DMS79 (cell line): ENCODE measurements at places on chromosomes 4 and X.

GRCh38 chr4:85407546-85407945 is 67.4 kb upstream of the ARHGAP24 start:
- DNase-seq, result no peak

DNA sequence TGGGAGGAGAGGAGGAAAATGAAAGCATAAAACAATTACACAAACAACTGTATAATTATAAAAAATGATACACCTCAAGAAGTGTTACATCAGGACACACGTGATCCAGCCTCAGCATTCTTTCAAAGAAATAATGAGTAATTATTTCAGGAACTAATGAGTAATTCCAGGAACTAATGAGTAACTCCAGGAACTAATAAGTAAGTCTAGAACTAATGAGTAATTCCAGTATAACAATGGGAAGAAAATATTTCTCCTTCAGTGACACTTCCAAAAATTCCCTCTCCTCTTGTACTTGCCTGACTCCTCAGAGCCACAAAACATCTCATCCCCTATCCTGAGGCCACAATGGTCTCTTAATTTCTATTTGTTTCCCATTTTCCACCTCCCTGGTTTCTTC is 63.5 kb upstream of the COL25A1 start:
- no peak for DNase-seq

DNA sequence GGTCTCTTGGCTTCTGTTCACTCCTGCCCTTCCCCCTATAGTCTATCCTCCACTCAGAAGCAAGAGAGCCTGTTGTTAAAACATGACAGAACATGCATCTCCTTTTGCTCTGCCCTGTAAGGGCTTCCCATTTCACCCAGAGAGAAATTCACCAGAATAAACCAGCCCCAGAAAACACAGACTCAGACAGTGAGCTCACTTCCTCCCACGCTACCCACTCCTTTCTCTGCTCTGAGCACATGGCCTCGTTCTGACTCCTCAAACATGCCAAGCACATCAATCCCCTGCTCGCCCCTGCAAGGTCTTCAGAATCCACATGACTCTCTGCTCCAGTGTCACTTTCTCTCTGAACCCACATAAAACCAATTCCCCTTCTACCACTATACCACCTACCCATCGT is 50.4 kb downstream of the MID1 start:
- no peak for DNase-seq

- DNase-seq, result no peak
These were observed 177.6 kb upstream of the FGF13 start for GRCh38 chrX:138889149-138889548.

- DNase-seq, result no peak
These were observed 490.8 kb downstream of the RAPGEF2 start for GRCh38 chr4:159593681-159594080.
